ENCODE measurements at places on chromosomes 2 and 18. TPM values are rescaled to one million over a fixed set of nuclear protein-coding genes. Genes with fewer than 3 reads are reported as not detected.

- peaks cover 27% of the 10 kb centered on the region for H3K27me3 ChIP-seq
- no peak overlapping the region for H3K4me3 ChIP-seq
- peak; percentile 52 for DNase-seq
- H3K27ac ChIP-seq = no peak overlapping the region
- H3K36me3 ChIP-seq = peaks cover 3% of the 10 kb centered on the region
- H3K4me1 ChIP-seq = peaks cover 7% of the 10 kb centered on the region
Observed at GRCh38 chr2:112141626-112142007, 3.4 kb downstream of the FBLN7 start.

DNA sequence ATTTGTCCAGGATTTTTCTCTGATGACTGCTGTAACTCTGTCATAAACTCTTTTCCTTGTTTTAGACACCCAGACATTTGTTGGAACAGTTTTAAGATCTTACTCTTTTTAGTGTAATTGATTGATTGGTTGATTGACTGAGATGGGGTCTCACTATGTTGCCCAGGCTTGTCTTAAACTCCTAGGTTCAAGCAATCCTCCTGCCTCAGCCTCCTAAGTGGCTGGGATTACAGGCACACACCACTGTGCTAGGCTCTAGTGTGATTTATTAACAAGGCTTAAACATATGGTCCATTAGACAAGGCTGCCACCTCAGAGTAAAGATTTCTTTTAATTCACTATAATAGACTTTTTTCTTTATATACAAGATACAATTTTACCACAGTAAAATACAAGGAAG is 2.0 kb downstream of the PAIP2B start:
- H3K27ac ChIP-seq = no peak overlapping the region
- no peak overlapping the region for H3K4me3 ChIP-seq
- H3K36me3 ChIP-seq = no peaks in the 10 kb centered on the region
- H3K4me1 ChIP-seq = peaks cover 8% of the 10 kb centered on the region

DNA sequence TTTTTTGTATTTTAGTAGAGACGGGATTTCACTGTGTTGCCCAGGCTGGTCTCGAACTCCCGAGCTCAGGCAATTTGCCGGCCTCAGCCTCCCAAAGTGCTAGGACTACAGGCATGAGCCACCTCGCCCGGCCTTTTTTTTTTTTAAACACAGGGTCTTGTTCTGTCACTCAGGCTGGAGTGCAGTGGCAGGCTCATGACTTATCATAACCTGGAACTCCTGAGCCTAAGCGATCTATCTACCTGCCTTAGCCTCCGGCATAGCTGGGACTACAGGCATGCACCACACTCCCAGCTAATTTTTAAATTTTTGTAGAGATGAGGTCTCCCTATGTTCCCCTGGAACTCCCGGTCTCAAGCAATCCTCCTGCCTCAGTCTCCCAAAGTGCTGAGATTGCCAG is 1.4 kb upstream of the ITGAV start:
- H3K4me1 ChIP-seq = peaks cover 19% of the 10 kb centered on the region
- H3K27me3 ChIP-seq = peaks cover 9% of the 10 kb centered on the region
- no peaks in the 10 kb centered on the region for H3K36me3 ChIP-seq

DNA sequence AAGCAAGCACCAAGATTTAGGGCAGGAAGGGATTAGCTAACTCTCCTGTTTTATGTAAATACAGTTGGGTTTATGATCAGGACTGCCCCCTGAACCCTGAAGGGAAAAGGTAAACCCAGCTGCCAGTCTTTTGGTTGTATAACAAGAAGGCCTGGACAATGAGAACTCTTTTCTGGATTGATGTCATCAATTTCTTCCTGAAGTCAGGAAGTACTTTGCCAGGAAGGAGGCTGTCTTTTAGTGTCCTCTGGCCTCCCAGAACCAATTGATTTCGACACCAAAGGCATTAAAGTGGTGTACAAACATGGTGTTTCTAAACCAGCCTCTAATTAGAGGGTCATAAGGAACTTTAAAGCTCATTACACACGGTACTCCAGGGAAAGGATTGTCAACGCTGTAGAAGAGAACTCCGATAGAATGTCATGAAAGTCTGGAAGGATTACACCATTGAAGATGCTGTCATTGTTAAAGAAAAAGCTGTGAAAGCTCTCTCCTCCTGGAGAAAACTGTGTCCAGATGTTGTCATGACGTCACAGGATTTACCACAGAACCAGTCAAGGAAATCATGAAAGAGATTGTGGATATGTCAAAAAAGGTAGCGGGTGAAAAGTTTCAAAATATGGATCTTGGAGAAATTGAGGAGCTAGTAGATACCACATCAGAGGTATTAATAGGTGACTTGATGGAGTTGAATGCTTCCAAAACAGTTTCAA is 78.8 kb downstream of the ANKRD12 start:
- no peaks in the 10 kb centered on the region for H3K27me3 ChIP-seq
- no peak for DNase-seq
- H3K27ac ChIP-seq = no peak overlapping the region
- H3K36me3 ChIP-seq = peaks cover 57% of the 10 kb centered on the region
- peaks cover 10% of the 10 kb centered on the region for H3K4me1 ChIP-seq

GRCh38 chr2:31859959-31860358 is 150.8 kb downstream of the MEMO1 start:
- H3K36me3 ChIP-seq = peaks cover 5% of the 10 kb centered on the region
- DNase-seq = no peak
- H3K27me3 ChIP-seq = no peaks in the 10 kb centered on the region
- H3K4me1 ChIP-seq = no peaks in the 10 kb centered on the region

GRCh38 chr18:50039746-50040145 is 155.2 kb downstream of the MYO5B start:
- no peaks in the 10 kb centered on the region for H3K36me3 ChIP-seq
- no peak overlapping the region for H3K27ac ChIP-seq
- DNase-seq = no peak
- peaks cover 15% of the 10 kb centered on the region for H3K27me3 ChIP-seq
- peaks cover 2% of the 10 kb centered on the region for H3K4me1 ChIP-seq

DNA sequence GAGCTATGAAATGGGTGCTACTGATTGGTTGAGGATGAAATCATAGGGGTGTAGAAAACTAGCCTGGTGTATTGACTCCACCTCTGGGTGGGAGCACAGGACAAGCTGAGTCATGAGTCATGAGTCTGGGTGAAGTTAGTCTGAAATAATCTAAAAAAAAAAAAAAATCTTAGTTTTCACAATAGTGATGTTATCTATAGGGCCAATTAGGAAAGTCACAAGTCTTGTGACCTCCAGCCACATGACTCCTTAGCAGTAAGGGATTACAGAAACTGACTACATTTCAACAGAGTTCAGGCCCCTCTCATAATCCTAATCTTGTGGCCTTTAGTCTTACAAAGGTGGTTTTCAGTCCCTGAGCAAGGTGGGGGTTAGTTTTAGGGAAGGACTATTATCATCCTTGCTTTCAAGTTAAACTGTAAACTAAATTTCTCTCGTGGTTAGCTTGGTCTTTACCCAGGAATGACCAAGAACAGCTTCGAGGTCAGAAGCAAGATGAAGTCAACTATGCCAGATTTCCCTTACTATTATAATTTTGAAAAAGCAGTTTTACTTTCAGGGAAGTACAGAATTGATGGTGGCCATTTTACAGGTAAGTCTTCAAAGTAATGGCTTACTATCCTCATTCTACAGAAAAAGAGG is 338.0 kb upstream of the GYPC start:
- peaks cover 3% of the 10 kb centered on the region for H3K4me1 ChIP-seq
- no peaks in the 10 kb centered on the region for H3K27me3 ChIP-seq
- H3K36me3 ChIP-seq = no peaks in the 10 kb centered on the region

GRCh38 chr2:173854141-173854540 is 111.0 kb downstream of the SP3 start:
- H3K4me3 ChIP-seq = no peak overlapping the region
- H3K36me3 ChIP-seq = no peaks in the 10 kb centered on the region
- DNase-seq = no peak
- H3K27me3 ChIP-seq = peaks cover 20% of the 10 kb centered on the region
- no peak overlapping the region for H3K27ac ChIP-seq
- H3K4me1 ChIP-seq = peaks cover 7% of the 10 kb centered on the region

DNA sequence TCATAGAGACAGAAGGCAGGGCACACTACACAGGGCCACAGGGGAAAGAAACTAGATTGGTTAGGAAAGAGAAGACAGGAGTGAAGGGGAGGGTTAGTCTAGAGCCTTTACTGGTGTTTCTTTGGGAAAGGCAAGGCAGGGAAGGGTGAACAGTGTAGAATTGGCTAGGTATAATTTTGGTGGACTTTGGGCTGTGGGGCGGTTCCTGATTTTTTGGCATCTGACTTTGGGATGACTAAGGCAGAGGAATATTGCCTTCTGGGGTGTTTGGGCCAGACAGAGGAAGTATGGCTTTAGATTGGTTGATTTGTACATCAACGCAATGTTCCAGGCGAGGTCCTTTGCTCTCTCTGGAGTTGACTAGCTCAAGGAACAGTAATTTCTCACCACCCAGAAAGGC is 534.8 kb downstream of the DCC start:
- no peaks in the 10 kb centered on the region for H3K4me1 ChIP-seq
- no peaks in the 10 kb centered on the region for H3K36me3 ChIP-seq
- H3K27me3 ChIP-seq = no peaks in the 10 kb centered on the region
- no peak for DNase-seq

GRCh38 chr18:59921384-59921891 is 21.6 kb downstream of the PMAIP1 start:
- H3K36me3 ChIP-seq = no peaks in the 10 kb centered on the region
- peak; percentile 85 for DNase-seq
- peak overlapping the region; percentile 64 for H3K27ac ChIP-seq

GRCh38 chr2:19474128-19474527 is 115.7 kb upstream of the OSR1 start:
- peak; percentile 90 for DNase-seq
- H3K4me1 ChIP-seq = peaks cover 10% of the 10 kb centered on the region
- peaks cover 48% of the 10 kb centered on the region for H3K27me3 ChIP-seq

- no peaks in the 10 kb centered on the region for H3K4me1 ChIP-seq
- H3K36me3 ChIP-seq = no peaks in the 10 kb centered on the region
- peaks cover 23% of the 10 kb centered on the region for H3K27me3 ChIP-seq
- H3K4me3 ChIP-seq = no peak within 1 kb of the TSS
Observed at GRCh38 chr2:153871231-153872221, at the start of gene GALNT13. GALNT13 (plus strand) TSS chr2:153871922.

GRCh38 chr2:109288544-109289368 is 159.8 kb downstream of the SH3RF3 start:
- no peaks in the 10 kb centered on the region for H3K4me1 ChIP-seq
- H3K27ac ChIP-seq = no peak overlapping the region
- no peak for DNase-seq
- H3K27me3 ChIP-seq = peaks cover 14% of the 10 kb centered on the region
- H3K36me3 ChIP-seq = no peaks in the 10 kb centered on the region

DNA sequence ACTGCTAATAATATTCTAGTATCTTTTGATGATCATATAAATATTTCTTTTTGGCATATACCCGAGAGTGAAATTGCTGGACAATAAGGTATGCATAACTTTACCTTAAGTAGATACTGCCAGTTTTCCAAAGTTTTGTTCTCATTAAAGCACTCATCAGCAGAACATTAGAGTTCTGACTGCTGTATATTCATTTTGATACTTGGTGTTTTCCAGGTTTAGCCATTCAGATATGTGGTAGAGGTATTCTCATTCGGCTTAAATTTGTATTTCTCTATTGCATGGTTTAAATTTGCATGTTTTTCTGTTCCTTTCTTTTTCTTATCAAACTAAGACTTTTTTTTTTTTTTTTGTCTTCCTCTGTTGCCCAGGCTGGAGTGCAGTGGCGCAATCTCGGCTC is 18.2 kb downstream of the CYBRD1 start:
- H3K36me3 ChIP-seq = no peaks in the 10 kb centered on the region
- no peak for DNase-seq
- peaks cover 10% of the 10 kb centered on the region for H3K27me3 ChIP-seq
- H3K4me1 ChIP-seq = no peaks in the 10 kb centered on the region
- H3K4me3 ChIP-seq = no peak overlapping the region

DNA sequence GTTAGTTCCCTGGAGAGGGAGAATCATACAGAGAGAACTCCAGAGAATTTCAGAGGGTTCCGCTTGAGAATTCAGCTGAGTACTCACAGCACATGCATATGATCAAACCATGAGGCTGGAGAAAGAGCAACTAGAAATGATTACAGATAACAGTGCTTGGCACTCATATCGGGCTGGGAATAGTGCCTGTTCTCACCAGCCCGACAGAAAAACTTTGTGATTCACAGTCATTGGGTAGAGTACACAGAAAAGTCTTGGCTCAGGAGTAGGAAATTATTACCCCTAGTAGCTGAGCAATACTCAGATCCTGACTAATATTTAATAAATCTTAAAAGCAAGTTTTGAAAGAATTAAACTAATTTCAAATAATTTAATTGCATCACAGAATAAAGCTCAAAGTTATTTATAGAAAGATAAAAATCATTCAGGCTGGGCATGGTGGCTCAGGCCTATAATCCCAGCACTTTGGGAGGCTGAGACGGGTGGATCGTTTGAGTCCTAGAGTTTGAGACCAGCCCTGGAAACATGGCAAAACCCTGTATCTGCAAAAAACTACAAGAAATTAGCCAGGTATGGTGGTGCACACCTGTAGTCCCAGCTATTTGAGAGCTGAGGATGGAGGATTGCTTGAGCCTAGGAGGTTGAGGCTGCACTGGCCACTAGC is 6.8 kb downstream of the WDPCP start:
- no peak overlapping the region for H3K27ac ChIP-seq
- H3K4me3 ChIP-seq = no peak overlapping the region
- H3K27me3 ChIP-seq = peaks cover 3% of the 10 kb centered on the region
- peaks cover 6% of the 10 kb centered on the region for H3K4me1 ChIP-seq
- H3K36me3 ChIP-seq = no peaks in the 10 kb centered on the region
- no peak for DNase-seq

DNA sequence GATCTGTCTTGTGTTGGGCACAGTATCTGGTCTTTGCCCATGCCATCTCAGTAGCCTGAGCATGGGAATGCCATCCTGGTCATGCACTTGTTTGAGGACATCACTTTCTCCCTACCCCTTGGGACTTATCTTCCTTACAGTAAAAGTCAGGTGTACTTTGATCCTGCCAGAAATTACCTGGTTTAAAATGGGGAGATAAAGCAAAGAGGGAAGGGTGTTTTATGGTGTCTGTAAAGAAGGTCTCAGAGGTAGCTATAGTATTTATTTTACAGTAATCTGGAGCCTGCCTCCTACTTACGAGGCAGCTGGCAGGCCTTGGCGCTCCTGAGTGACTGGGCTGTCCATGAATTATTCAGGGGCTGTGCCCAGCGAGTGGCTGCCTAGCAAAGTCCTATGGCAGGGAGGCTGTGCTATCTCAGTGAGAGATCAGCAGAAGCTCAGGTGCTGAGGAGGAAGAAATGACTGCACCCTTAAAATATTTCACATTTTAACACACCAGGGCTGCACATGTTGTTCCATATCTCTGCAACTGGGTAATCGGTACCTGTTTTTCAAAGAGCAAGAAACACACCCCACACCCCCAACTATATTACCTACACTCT is 93.9 kb downstream of the SPTBN1 start:
- H3K36me3 ChIP-seq = peaks cover 3% of the 10 kb centered on the region
- no peak overlapping the region for H3K4me3 ChIP-seq
- no peak overlapping the region for H3K27ac ChIP-seq
- no peak for DNase-seq
- peaks cover 33% of the 10 kb centered on the region for H3K4me1 ChIP-seq
- no peaks in the 10 kb centered on the region for H3K27me3 ChIP-seq

GRCh38 chr2:15092181-15092580 is 459.7 kb downstream of the LRATD1 start:
- no peaks in the 10 kb centered on the region for H3K4me1 ChIP-seq
- no peak overlapping the region for H3K4me3 ChIP-seq
- DNase-seq = no peak
- H3K27ac ChIP-seq = no peak overlapping the region

GRCh38 chr2:101151146-101151858 is at the start of gene TBC1D8:
TBC1D8 (minus strand) TSS chr2:101151382; CDS start chr2:101151253, 129 bp downstream.
- peaks cover 76% of the 10 kb centered on the region for H3K27me3 ChIP-seq
- H3K4me1 ChIP-seq = peaks cover 17% of the 10 kb centered on the region
- peak within 1 kb of the TSS; percentile 48 for H3K27ac ChIP-seq
- H3K4me3 ChIP-seq = peak within 1 kb of the TSS; percentile 76
- DNase-seq = peak; percentile 91
- H3K36me3 ChIP-seq = no peaks in the 10 kb centered on the region

CPLX4 gene
- not detected for total RNA-seq

NAT8 gene
- not detected for total RNA-seq

GALR1 gene
- not detected for total RNA-seq

IL1RL1 gene
- 0.84 TPM for total RNA-seq

FBXO15 gene
- total RNA-seq = 1.2 TPM

NCK2 gene
- 85.8 TPM for total RNA-seq

PPIL3 gene
- total RNA-seq = 52.8 TPM

All from activated CD4-positive, alpha-beta T cell treated with anti-CD3 and anti-CD28 coated beads, Interleukin-2, amount 10 ng/mL, durations not matched to agents 24 days and 14 days (primary cell).